ENCODE measurements at places on chromosomes 11 and 22.

- DNase-seq, result no peak
Measured at GRCh38 chr11:17479284-17480214, 2.9 kb upstream of the ABCC8 start.

- DNase-seq, result no peak
Measured at GRCh38 chr22:20885557-20886323, 26.9 kb downstream of the SNAP29 start.

DNA sequence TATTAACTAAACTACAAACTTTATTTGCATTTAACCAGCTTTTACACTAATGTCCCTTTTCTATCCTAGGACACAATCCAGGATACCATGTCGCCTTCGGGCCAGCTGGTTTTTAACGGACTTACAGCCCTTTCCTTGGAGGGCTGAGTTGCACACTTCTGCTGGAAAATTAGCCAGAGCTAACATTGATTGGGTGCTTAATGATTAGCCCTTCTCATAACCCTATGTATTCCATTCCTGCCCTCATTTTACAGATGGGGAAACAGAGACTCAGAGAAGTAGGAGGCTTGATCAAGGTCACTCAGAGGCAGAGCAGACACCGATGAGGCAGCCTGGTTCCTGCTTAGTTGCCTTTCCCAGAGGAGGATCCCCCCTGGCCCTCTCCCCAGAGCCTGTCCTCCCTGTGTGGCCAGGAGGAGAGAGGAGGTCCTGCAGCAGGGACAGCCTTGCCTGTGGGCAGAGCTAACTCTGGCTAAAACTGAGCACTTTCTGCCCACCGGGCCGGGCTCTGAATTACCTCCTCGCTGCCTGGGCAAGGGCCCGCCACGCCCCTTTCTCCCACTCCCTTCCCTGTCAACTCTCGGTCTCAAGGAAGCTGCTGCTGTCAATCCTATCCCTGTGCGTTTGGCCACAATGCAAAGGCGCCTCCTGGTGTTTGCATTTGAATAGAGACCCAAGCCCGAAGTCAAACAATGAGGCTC is 59.6 kb upstream of the PAX6 start:
- DNase-seq, result no peak

DNA sequence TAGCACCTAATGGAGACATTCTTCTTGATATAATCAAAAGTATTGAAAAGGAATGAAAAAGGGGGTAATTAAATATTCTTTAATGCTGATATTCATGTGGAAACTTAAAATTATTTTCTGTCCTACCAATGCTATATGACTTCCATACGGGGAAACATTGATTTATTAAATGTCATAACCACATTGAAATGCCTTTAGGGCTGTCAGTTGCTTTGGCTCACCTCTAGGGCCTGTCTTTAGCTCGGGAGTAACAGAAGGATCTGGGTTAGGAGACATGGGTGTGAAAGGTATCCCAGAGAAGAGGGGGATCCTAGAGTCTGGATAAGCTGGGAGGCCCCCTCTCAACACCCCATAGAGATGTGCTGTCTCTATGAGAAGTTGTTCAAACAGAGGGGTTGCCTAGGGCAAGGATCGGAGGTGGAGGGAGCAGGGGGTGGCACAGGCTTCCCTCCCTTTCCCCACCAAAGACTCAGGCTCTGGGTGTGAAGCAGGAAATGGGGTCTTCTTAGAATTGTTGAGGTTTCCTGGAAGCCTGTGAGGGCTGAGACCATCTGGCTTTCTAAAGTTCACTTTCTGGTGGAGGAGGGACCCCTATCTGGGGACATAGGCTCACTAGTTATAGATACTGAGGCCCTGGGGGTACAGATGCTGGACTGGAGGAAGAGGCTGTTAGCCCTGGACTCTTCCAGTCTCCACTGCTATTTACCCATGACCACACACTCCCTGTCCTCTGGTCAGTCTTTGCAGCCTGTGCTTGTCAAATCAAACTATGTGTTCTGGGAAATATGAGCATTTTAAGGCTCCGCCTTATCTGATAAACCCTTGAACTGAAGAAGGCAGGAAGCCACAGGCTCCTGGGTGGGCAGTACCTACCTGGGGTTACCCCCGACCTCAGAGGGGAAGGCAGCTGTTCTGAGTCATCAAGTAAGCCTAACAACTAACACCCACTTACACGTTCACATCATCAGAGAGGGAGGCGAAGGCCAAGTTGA is 55.8 kb upstream of the RRAS2 start:
- peak; percentile 77 for DNase-seq

- no peak for DNase-seq
Measured at GRCh38 chr11:120035756-120036155, 102.2 kb downstream of the TRIM29 start.

- DNase-seq, result no peak
Measured at GRCh38 chr11:937841-938261, 12.2 kb downstream of the AP2A2 start.

DNA sequence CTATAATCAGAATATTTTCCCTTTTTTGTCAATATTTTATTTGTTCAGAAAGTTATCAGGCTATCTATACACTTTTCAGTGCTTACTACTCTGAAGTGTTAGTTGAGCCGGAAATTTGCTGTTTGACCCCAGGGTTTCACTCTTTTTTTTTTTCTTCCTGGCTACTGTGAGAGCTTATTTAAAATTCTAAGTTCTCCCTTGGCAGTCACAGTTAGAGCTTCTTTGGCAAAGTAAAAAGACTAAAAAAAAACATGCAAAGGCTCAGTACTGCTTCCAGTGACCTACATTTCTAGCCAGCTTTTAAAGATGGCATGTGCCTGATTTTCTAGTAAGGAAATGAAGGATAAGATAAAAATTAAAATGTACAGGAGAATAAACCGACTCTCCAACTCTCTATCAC is 48.4 kb downstream of the ELP4 start:
- no peak for DNase-seq

- no peak for DNase-seq
Measured at GRCh38 chr22:18023509-18024275, 669 bp downstream of the MICAL3 start.

GRCh38 chr11:101765932-101766331 is 148.9 kb upstream of the CEP126 start:
- no peak for DNase-seq

GRCh38 chr11:88480223-88480622 is 142.7 kb upstream of the CTSC start:
- no peak for DNase-seq

GRCh38 chr11:74971424-74971823 is 17.3 kb upstream of the NEU3 start:
- DNase-seq, result no peak

GRCh38 chr11:86246293-86246675 is 1.7 kb downstream of the EED start:
- no peak for DNase-seq

DNA sequence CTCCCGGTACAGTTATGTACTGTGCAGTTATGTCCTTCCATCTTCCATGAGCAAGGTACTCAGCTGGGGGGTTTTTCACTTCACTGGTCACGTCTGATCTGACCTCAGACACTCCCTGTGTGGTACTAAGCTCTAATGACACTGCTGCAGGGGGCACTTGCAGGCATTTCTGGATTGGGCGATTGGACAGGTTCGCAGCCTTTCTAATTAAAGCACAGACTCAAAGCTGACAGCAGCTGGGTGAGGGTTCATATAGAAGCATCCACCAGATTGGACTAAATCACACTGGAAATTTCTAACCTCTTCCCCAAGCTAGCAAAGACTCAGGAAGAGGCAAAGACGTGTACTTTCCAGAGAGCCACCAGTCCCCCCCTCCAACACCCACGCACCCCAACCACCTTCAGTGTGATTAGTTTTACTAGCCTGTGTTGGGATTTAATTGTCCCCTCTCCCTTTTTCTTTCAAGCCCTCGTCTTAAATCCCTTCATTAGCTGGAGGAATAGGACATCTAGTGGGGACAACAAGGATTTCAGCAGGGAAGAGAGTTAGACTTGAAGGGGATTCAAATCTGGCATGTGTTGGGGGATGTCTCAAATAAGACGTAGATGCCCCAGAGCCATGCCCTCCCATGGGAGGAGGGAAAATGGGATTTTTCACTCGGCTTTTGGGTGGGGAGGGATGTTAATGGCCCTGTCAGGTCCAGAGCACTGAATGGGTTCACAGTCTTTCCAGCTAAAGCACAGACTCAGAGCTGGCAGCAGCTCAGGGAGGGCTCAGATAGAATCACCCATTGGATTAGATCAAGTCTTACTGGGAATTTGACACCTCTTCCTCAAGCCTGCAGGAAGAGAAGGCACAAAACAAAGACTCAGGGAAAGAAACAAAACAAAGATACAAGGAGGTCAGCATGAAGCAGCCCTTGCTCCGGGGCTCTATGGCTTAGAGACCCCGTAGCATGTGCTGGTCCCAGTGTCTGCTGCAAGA is 10.9 kb downstream of the INS start:
- DNase-seq, result no peak

DNA sequence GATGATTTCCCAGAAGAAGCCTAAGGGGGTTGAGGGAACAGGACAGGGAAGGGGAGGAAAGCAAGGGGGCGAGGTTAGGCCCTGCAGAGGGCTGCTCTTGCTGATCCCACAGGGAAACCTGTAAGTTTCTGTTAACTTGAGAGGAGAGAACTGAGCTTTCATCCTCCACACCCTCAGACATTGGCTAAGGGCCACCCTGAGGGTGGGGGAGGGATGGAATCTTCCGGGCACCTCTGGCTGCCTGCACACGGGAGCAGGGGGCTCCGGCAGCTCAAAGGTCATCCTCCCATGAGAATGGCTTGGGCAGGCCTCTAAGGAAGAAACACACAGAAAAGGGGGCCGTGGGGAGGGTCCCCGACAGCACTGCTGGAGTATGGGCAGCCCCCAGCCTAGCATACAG is 108.1 kb downstream of the TSPAN18 start:
- DNase-seq, result no peak

GRCh38 chr11:8267831-8268529 is 4.3 kb upstream of the LMO1 start:
- DNase-seq, result no peak

DNA sequence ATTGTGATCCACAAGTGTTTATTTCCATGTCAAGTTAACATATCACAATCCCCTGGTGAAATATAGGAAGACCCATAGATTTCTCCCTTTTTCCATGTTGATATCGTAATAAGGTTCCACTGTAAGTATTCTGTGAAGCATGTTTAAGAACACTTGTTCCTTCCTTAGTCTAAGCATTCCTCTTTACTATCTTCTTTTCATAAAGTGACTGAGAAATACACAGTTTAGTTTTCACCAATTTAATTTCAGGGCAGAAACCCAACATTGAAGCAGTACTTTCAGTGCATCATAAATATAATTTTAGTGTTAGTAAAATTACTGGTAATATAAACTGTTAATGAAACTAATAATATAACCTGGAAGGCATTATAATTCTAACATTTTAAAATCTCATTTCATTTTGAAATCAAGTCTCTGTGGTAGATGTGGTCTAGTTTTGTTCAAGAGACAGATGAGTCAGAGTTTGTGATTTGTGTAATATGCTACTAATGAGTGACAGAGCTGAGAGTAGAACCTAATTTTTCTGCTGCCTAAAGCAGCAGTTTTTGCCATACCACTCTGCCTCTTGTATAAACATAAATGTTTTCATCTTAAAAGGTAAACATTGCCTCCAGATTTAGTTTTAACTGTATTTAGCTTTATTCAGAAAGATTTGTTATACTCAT is 79.4 kb downstream of the ATM start:
- no peak for DNase-seq

- no peak for DNase-seq
Measured at GRCh38 chr11:125564357-125564756, 4.9 kb upstream of the EI24 start.

GRCh38 chr11:65685981-65686380 is 23.3 kb upstream of the RELA start:
- DNase-seq, result no peak

DNA sequence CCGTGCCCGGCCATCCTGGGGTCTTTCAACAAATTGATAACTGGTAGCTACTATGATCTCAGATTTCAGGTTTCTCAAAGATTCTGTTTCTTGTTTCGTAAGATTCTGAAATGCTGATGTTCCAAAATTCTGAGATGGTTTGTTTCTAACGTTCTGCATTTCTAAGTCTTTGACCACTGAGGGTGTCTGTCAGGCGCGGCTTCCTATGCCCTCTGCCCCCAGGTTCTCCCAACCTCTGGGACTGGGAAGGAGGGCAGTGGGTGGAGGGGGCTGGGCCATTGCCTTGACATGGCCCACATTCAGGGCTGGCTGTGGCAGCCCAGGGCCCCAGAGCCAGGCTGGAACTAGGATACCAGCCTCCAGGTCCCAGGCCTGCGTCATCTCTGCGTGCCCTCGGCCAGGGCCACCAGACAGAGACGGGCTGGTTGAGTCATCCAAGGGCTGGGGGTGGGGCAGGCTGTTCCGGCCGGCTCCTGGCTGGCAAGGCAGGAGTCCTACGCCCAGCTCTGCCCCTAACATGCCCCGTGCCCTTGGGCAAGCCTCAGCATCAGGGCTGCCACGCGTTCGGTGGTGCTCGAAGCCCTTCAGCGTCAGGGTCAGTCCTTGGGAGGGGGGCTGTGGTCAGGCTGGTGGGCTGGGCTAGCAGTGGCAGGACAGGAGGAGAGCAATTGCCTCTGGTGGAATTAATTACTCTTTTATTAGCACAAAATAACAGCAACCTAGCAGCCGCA is 5.2 kb downstream of the TMEM134 start:
- no peak for DNase-seq

- no peak for DNase-seq
Measured at GRCh38 chr11:10979529-10979928, 121.7 kb upstream of the ZBED5 start.

GRCh38 chr11:123145220-123145619 is 49.8 kb downstream of the CLMP start:
- DNase-seq, result no peak

DNA sequence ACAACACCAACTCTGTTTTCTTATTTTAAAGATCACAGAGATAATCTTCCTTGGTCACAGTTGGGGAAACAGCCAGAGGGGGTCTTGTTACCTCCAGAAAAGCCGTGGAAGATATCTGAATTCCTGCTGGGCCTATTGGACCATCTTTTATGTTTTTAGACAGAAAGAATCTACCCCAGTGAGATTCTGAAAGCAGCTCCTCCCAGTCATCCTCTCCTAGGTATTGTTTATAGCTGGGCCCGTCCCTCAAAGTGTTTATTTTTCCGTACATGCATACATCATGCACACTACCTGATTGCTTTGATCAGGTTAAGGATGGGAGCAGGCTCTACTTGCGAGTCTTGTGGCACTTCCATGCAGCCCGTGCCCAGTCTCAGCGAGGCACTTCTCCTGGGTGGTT is 742.4 kb downstream of the NTM start:
- DNase-seq, result no peak

GRCh38 chr11:19547044-19547443 is 165.6 kb upstream of the NAV2 start:
- no peak for DNase-seq

- DNase-seq, result no peak
Measured at GRCh38 chr11:91952056-91952455, 272.6 kb upstream of the FAT3 start.

GRCh38 chr11:61567286-61568061 is 13.4 kb downstream of the SYT7 start:
- DNase-seq, result peak; percentile 31

GRCh38 chr22:19750507-19751490 is 9.8 kb upstream of the TBX1 start:
- DNase-seq, result no peak

GRCh38 chr11:134480136-134480712 is 68.2 kb upstream of the B3GAT1 start:
- DNase-seq, result no peak

Data from activated gamma-delta T cell treated with anti-CD3 and anti-CD28 coated beads, Interleukin-2, amount 50 U/mL, for 16 hours (primary cell).